NCI-H2081 treated with DMSO at 0.1 percent for 48 hours (cell line): ENCODE measurements at places on chromosomes 3 and 15.

DNA sequence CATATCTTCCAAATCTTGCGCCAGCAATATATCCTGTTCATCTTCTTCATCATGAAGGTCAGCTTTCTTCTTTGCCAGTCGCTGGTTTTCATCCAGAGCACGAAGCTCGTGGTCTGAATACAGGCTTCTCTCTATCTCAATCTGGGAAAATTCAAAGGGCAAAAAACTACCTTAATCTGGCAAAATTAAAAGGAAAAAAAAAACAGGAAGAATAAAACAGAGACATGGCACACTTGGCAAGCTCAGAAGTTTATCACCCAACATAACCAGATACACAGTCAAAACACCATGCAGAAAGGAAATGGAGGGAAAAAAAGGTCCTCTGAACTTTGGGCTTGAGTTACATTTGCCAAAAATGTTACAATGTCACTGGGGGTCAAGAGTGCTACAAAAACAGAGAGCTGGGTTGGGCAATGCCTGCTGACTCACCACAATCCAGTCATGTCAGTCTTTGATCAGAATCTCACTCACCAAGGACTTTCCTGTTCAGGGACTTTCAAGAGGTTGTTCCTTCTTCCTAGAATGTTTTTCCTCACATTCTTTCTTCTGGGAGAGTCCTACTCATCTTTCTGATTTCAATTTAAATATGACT lies 1.5 kb downstream of the MRPL46 start:
- no peak for DNase-seq

DNA sequence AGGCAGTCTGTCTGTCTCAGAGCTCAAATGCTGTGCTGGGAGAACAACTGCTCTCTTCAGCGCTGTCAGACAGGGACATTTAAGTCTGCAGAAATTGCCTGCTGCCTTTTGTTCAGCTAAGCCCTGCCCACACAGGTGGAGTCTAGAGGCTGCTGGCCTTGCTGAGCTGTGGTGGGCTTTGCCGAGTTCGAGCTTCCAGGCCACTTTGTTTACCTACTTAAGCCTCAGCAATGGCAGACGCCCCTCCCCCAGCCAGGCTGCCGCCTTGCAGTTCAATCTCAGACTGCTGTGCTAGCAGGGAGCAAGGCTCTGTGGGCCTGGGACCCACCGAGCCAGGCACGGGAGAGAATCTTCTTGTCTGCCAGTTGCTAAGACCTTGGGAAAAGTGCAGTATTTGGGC lies 25.0 kb upstream of the RPP14 start:
- no peak for DNase-seq

GRCh38 chr15:59993950-59994401 lies 10.1 kb upstream of the FOXB1 start:
- DNase-seq, result no peak

DNA sequence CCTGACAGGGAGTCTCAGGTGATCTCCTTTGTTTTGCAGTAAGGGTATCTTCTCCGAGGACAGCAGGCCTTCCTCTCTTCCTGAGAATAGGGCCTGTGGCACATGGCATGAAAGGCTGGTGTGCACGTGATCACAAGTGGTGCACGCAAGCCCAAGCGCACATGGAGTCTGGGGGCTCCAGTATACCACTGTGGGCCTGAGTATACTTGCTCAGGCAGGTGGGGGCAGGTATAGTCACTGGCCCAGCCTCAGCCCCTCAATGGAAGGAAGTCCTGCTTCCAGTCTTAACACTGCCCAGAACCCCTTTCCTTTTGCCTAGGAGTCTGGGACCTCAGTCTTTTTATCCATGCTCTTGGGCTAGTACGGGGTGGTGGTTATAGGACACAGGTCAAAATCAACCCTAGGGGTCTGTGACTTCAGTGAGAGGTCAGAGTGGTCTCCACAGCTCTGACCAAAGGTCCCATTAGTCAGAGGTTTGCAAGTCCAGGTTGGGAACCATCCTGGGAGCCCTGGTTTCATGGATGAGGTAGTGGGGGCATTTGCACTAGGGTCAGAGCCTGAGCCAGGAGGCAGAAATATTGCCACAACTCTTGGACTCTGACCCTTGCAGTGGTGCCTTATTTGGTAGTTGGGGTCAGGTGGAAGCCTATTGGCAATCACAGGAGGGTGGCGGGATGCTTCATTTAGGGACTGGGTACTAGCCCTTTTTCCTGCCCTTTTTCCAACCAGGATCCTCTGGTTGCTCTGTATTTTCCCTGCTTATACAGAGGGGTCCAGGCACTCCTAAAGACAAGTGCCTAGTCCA lies 823 bp upstream of the CCDC71 start:
- DNase-seq, result no peak

DNA sequence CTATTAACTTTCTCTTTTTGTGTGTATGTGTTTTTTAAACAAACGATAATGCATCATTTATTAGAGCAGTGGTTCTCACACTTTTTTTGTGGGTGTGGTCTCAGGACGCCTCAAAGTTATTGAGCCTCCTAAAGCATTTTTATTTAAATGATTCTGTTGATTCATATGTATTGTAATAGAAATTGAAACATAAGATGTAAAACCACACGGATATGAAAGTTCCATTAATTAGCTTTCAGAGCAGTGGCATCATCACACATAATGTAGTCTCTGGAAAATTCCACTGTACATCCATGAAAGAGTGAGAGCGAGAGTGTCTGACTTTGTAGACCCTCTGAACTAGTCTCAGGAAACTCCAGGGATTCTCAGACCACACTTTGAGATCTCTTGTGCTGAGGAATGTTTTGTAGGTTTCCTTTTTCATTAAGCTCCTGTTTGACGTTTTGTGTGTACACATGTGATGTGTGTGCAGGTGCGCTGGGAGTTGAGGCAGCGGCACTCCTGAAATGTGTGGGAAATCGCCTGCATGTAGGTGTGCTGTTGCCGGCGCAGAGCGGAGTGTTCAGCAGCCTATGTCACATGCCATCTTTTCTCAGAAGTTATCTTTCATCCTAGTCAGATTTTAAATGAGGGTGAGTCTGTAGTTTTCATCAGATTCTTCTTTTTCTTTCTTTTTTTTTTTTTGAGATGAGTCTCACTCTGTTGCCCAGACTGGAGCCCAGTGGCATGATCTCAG lies 5.3 kb upstream of the TRAK1 start:
- no peak for DNase-seq

DNA sequence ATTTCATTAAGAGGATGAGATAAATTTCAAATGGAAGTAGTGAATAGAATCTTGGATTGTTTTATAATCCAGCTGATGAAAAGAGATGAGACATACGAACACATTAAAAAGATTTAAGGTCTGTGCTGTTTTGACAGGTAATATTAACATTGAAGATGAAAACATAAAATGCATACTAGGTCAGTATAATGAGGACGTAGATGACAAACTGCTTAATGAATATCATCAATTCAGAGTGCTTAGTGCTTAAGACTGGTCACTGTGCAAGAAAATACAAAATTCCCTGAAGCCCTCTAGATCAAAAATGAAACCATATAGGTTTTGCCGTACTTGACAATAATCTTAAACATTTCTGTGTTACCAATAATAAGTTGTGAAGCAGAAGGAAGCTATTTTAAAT lies 173.4 kb upstream of the THRB start:
- DNase-seq, result no peak

- no peak for DNase-seq
These were observed 85.3 kb upstream of the GOLGA8J start for GRCh38 chr15:29997499-29997898.

- no peak for DNase-seq
These were observed 72.0 kb downstream of the NUP210 start for GRCh38 chr3:13348100-13348499.

DNA sequence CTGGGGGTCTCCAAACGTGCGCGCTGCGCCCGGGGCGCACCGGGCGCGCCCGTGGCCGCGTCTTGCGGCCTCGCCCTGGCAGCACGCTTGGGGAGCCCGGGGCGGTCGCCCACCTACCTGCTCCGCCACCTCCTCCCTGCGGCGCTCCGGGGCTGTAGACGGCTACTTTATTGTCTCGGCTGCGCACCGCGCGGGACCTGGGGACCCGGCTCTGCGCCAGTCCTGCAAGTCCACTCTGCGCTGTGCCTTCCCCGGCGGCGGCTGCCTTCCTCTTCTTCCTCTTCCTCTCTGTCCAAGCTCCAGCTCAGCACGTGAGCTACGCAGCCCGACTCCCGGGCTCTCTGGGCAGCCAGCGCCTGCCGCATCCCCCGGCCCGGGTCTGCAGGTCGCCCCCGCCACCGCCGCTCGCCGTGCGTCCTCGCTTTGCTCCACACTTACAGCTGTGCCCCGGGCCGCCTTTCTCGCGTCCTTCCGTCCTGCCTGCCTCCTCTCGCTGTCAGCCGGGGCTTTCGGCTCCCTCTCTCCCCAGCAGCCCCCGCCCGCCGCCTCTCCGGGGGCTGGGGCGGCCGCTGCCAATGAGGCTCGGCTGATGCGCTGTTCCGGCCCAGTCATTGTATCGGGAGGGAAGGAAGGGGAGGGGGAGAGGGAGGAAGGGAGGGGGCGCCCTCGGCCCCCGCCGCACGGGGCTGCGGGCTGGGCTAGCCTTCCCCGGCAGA lies 156.4 kb upstream of the FRMD4B start:
- no peak for DNase-seq

DNA sequence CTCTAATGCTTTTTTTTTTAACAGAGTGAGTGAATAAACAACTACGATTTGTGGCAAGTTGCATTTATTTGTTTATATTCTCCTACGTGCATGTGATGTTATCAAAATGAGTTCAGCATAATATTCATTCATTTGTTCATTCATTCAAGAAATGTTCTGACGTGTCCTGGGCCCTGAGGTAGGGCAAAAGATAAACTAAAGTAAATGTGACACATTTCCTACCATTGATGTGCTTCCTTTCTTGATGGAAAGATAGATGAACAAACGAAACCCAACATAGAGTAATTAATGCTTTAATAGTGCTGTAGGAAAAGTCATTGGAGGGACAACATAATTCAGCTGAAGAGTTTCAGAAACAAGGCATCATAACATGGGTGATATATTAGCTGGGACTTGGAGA lies 261.5 kb upstream of the KCNMB2 start:
- no peak for DNase-seq
